ENCODE measurements at places on chromosomes 16 and 17.

DNA sequence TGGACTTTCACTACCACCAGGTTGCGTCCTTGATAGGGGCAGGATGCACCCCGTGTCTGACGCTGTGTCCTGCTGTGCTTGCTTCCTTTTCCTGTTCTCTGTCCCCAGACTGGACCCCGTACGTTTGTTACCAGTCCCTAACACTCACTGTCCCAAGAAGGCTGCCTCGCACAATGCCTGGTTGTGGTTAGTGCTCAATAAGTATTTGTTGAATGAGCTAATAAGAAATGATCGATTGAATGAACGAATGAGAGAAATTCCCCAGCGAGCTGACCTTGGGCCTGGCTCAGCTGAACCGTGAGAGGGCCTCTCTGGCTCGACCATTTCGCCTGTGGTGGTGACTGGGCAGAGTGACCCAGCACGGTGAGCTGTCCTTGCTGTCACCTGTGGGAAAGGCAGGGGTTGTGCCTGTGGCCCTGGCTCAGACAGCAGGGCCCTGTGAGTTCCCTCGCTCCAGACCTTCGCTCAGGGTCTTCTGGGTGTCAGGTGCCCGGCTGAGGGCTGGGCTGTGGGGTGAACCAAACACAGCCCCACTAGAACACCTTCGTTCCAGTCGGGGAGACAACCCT lies 20.9 kb downstream of the CMIP start:
- no peaks in the 10 kb centered on the region for H3K4me1 ChIP-seq
- H3K36me3 ChIP-seq = no peaks in the 10 kb centered on the region

DNA sequence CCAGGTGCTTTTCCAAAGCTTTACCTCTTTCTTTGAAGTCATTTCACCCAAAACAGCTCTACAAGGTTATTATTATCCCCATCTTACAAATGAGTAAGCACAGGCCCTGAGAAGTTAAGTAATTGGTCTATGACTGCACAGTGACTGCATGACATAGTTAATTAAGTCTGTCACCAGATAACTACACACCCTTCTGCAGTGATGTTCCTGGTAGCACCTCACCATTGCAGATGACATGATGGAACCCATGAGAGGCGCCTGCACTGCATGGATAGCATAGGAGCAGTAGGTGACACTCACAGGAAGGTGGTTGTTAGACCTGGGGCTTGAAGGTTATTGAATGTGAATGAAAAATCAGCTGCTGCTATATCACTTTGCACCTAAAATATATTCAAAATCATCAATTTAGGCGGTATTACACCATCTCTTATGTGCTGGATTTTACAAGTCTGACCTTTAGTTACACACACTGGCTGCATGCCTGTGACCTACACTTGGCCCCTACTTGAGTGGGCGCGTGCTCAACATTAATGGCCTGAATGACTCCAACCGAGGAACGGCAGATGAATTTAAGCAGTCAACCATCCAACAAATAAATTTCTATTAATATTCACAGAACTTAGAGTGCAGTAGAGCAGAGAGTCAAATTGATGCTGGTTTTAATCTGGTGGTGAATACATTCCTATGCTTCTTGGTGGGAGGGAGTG lies 239.6 kb downstream of the CDH11 start:
- no peaks in the 10 kb centered on the region for H3K27me3 ChIP-seq
- H3K27ac ChIP-seq = no peak overlapping the region
- no peaks in the 10 kb centered on the region for H3K36me3 ChIP-seq
- no peak overlapping the region for H3K4me3 ChIP-seq
- H3K4me1 ChIP-seq = no peaks in the 10 kb centered on the region
- peak; percentile 19 for DNase-seq

GRCh38 chr16:2468725-2469398 lies 2.2 kb upstream of the NTN3 start:
- H3K4me1 ChIP-seq = peaks cover 24% of the 10 kb centered on the region
- no peaks in the 10 kb centered on the region for H3K36me3 ChIP-seq
- H3K4me3 ChIP-seq = no peak overlapping the region

DNA sequence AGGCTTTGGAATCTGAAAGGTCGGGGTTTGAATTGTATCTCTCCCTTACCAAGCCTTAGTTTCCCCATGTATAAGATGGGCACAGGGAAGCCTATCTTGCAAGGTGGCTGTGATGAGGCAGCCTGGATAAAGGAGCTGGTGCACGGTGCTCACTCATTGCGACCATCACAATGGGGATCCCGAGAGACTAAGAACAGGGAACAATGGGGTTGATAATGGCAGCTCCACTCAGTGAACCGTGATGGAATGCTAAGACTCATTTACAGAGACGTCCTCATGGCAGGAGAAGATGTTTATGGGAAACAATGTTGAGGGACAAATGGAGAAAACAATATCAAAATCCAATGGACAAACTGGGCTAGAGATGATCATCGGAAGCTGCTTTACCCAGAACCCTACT lies 81.8 kb downstream of the SPACA3 start:
- no peak for DNase-seq
- H3K27me3 ChIP-seq = peaks cover 4% of the 10 kb centered on the region
- H3K4me1 ChIP-seq = peaks cover 6% of the 10 kb centered on the region

DNA sequence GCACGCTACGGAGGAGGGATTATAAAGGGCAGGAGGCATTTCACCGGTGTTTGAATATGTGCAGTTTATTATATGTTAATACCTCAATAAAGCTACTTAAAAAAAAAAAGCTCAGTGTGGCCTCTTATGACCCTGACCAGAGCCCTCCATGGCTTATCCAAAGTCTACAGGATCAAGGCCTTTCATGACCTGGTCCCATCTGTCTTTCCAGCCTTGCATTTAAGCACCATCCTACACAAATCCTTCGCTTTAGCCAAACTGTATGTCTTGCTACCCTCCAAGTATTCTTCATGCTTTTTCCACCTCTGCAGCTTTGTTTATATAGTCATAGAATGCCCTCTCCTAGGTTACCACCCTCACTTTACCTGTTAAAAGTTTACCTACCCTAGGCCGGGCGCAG lies 6.5 kb downstream of the MFSD6L start:
- no peaks in the 10 kb centered on the region for H3K27me3 ChIP-seq
- no peaks in the 10 kb centered on the region for H3K36me3 ChIP-seq
- no peaks in the 10 kb centered on the region for H3K4me1 ChIP-seq
- H3K27ac ChIP-seq = no peak overlapping the region

- DNase-seq = no peak
- H3K27me3 ChIP-seq = no peaks in the 10 kb centered on the region
- H3K4me1 ChIP-seq = no peaks in the 10 kb centered on the region
- no peak overlapping the region for H3K4me3 ChIP-seq
- H3K27ac ChIP-seq = no peak overlapping the region
- H3K36me3 ChIP-seq = no peaks in the 10 kb centered on the region
Observed at GRCh38 chr16:17759451-17760390, 289.0 kb upstream of the XYLT1 start.

All from heart left ventricle (tissue), 16 donors.